ENCODE measurements at places on chromosomes 4 and X.

DNA sequence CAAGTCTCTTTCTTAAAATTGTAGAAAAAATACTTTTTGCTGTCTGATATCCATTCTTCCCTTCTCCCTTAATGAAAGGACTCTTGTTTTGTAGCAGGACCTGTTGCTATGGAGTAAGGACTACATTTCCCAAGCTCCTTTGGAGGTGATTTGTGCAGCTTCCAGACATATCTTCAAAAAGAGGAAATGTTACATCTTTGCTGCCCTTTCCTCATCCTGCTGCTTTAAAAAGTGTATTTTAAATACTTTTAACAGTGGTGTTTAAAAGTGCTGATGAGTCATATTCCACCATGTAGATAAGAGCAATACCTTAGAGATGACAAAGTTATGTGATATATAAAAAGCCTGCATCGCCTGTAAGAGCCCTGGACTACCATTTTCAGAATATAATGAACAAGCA is 98.7 kb downstream of the CFAP299 start:
- H3K36me3 ChIP-seq, result no peaks in the 10 kb centered on the region
- no peaks in the 10 kb centered on the region for H3K4me1 ChIP-seq
- no peak overlapping the region for H3K4me3 ChIP-seq
- no peak overlapping the region for H3K27ac ChIP-seq
- H3K27me3 ChIP-seq, result peaks cover 27% of the 10 kb centered on the region
- DNase-seq, result no peak

DNA sequence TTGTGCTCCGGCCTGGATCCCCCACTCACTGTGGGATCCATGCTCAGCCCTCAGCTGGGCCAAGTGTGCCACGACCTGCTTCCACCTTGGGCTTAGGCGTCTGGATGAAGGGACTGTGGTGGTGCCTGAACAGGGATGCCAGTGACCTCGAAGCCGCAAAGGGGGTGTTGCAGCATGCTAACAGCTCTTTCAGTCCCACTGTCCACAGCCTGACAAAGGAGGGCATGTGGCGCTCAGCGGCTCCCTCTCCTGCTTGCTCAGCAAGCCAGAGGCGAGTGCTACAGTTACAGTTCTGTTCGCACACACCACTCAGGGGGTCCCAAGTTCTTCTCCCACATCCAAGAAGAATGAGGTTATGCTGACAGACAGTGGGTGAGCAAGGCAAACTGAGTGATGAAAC is 5.2 kb upstream of the IGBP1 start:
- H3K27me3 ChIP-seq, result no peaks in the 10 kb centered on the region
- H3K36me3 ChIP-seq, result no peaks in the 10 kb centered on the region
- peaks cover 4% of the 10 kb centered on the region for H3K4me1 ChIP-seq
- no peak for DNase-seq
- H3K27ac ChIP-seq, result no peak overlapping the region

GRCh38 chr4:153553819-153554170 is 87.6 kb downstream of the TMEM131L start:
- H3K36me3 ChIP-seq, result no peaks in the 10 kb centered on the region
- no peak for DNase-seq
- no peak overlapping the region for H3K4me3 ChIP-seq
- no peaks in the 10 kb centered on the region for H3K4me1 ChIP-seq
- no peaks in the 10 kb centered on the region for H3K27me3 ChIP-seq

DNA sequence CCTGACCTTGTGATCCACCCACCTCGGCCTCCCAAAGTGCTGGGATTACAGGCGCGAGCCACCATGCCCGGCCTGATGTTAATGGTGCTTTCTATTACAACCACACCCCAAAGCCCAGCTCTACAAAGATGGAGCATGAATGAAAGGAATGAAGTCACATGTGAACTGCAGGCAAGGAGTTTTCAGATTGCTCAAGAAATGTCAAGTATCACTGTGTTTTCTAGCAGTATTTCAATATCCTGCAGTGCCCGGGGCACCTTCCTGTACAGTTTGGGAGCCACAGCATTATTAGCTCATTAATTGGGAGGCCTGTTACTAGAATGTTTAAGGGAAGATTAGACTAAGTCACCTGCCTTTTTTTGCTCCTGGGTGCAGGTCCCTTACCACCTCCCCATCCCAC is 40.1 kb downstream of the PRIMPOL start:
- H3K36me3 ChIP-seq, result no peaks in the 10 kb centered on the region
- DNase-seq, result no peak
- H3K27ac ChIP-seq, result no peak overlapping the region
- no peaks in the 10 kb centered on the region for H3K27me3 ChIP-seq
- no peak overlapping the region for H3K4me3 ChIP-seq

GRCh38 chr4:135192751-135193535 is 991.4 kb upstream of the PABPC4L start:
- H3K4me3 ChIP-seq, result no peak overlapping the region
- no peaks in the 10 kb centered on the region for H3K27me3 ChIP-seq
- no peak overlapping the region for H3K27ac ChIP-seq
- H3K36me3 ChIP-seq, result no peaks in the 10 kb centered on the region
- DNase-seq, result no peak

DNA sequence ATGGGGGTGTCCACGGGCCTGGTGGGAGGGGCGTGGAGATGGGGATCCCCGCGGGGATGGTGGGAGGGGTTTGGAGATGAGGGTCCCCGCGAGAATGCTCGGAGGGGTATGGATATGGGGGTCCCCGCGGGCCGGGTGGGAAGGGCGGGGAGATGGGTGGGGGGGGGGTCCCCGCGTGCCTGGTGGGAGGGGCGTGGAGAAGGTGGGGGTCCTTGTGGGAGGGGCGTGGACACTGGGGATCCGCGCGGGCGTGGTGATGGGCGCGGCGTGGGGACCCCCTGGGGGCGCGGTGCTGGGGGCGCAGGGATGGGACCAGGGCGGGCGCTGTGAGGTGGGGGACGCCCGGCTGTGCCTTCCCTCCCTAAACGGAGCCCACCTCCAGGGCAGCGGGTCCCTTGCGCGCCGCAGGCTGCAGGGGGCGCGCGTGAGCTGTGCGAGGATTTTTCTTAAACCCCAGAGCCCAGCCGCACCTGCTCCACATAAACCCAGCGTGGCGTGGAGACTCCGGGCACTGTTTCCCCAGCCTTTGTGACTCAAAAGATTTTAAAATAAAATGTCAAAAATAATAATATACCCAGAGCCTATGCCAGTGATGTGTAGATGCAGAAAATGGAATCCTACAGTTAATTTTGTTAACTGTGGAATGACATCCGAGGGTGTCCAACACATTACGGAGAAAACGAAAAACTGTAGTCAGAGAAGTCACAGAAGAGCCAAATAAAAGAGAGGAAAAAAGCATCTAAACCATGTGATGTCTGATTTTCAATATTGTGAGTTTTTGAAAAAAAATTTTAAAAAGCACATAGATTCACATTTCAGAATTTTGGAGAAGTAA is 1.5 kb upstream of the ASMTL start:
- no peaks in the 10 kb centered on the region for H3K36me3 ChIP-seq
- no peaks in the 10 kb centered on the region for H3K4me1 ChIP-seq
- 0 out of 2 replicates have a peak, but pooled peaks cover 2% of the 10 kb centered on the region for H3K27me3 ChIP-seq
- peak; percentile 36 for DNase-seq
- no peak overlapping the region for H3K4me3 ChIP-seq
- H3K27ac ChIP-seq, result no peak overlapping the region

GRCh38 chr4:98606894-98607293 is 51.5 kb downstream of the TSPAN5 start:
- H3K36me3 ChIP-seq, result no peaks in the 10 kb centered on the region
- DNase-seq, result no peak
- H3K4me3 ChIP-seq, result no peak overlapping the region
- peaks cover 30% of the 10 kb centered on the region for H3K4me1 ChIP-seq

DNA sequence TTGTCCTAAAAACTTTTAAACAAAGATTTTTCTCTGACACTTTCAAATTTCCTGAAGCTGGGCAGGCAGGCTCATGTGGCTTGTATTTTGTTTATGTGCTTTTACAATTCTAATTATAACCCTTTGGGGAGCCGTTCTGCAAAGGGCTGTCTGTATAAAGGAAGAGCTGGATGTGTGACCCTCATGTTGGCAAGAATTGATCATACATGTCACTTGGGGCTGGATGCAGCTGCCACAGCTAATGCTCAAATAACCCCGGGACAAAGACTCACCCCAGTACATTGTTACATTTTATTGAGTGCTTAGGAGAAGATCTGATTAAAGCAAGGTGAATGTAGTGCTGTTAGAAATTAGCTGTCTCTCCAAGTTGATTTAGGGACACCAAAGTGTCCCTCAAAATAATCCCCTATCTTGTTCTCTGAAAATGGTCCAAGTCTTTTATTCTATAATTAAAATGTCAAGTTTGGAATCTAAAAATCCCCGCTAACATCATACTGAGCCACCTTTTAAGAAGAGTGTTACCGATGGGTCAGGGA is 13.0 kb upstream of the DAPP1 start:
- no peak overlapping the region for H3K4me3 ChIP-seq
- no peak for DNase-seq
- no peaks in the 10 kb centered on the region for H3K36me3 ChIP-seq
- H3K27me3 ChIP-seq, result peaks cover 6% of the 10 kb centered on the region
- no peak overlapping the region for H3K27ac ChIP-seq
- no peaks in the 10 kb centered on the region for H3K4me1 ChIP-seq

DNA sequence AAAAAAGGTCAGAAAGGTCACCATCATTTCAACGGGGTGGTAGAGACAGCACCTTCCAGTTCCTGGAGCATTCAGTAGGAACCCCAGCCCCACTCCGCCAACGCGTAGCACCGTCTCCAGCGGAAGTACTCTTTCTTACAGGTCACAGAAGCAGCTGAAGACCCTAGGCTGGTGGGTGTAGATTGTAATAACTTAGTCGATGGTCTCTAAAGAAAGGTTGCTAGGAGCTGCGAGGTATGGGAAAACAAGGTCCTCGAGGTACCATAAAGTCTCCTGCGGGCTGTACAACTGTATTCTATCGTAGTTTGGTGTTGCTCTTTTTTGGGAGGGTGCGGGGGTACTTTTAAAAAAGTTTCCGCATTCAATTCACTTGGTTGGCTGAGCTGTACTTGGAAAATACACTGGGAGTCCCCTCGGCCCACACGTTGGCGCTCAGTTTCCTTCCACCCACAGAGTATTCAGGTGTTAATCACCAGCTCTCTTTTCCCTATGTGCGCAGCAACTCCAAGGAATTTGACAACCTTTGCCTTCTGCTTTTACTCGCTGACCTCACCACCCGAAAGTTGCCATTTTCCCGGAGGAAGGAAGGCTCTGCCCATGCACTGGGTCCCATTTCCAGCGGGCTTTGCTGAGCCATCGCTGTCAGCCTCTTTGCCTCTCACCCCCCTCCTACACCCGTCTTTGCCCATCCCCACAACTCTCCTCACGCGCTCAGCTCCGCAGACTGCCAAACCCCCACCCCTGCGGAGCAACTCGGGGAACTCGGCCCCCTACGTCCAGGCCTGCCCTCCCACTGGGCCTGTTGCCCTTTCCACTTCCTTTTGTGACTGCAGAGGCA is 4.8 kb upstream of the SOX3 start:
- no peak overlapping the region for H3K4me3 ChIP-seq
- no peaks in the 10 kb centered on the region for H3K36me3 ChIP-seq
- no peaks in the 10 kb centered on the region for H3K4me1 ChIP-seq
- DNase-seq, result no peak
- no peaks in the 10 kb centered on the region for H3K27me3 ChIP-seq

DNA sequence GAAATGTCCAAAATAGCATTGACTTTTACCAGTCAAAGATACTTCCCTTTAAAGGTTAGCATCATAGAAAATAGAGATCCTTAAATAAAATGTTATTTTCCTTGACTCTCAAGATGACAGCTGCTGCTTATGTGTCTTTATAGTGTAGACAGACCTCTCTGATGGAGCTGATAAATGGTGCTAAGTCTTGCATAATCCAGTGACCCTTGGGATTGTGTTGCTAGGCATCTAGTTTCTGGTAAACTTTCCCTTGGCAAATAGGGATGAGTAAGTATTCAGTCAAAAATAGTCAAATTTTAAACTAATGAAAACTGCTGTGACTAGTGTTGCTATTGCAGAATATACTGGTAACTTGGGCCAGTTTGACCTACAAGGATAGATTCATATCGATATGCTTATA is 53.6 kb downstream of the MBNL3 start:
- no peaks in the 10 kb centered on the region for H3K4me1 ChIP-seq
- H3K36me3 ChIP-seq, result no peaks in the 10 kb centered on the region
- no peak for DNase-seq
- no peak overlapping the region for H3K4me3 ChIP-seq
- H3K27me3 ChIP-seq, result no peaks in the 10 kb centered on the region

- H3K27ac ChIP-seq, result no peak overlapping the region
- H3K4me1 ChIP-seq, result no peaks in the 10 kb centered on the region
- DNase-seq, result no peak
- H3K27me3 ChIP-seq, result no peaks in the 10 kb centered on the region
Observed at GRCh38 chrX:140733766-140734342, 24.3 kb downstream of the LINC00632 start.

DNA sequence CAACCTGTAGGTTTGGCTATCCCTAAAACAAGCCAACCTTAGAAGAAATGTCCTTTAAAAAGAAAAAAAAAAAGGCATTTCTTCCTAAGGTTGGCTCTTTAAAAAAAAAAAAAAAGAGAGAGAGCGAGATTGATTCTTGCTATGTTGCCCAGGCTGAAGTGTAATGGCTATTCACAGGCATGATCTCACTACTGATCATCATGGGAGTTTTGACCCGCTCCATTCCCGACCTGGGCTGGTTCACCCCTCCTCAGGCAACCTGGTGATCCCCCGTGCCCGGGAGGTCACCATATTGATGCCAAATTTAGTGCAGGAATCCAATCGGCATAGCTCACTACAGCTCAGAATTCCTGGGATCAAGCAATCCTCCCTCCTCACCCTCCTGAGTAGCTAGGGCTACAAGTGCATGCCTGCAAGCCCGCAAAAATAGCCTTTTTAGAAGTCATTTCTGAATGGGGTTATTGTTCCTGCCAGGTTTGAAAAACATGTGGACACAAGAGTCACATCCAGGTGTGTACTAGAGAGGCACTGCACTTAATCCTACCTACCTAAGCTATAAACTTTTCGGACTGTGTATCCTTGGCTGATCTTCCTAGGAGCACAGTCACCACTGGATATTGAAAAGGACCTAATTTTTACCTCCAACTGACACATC is 61.4 kb upstream of the ZCCHC13 start:
- peak overlapping the region; percentile 64 for H3K27ac ChIP-seq
- 0 out of 2 replicates have a peak, but pooled peaks cover 5% of the 10 kb centered on the region for H3K36me3 ChIP-seq
- H3K4me1 ChIP-seq, result peaks cover 39% of the 10 kb centered on the region
- no peak for DNase-seq

- no peaks in the 10 kb centered on the region for H3K27me3 ChIP-seq
- no peak overlapping the region for H3K4me3 ChIP-seq
- H3K36me3 ChIP-seq, result no peaks in the 10 kb centered on the region
- H3K4me1 ChIP-seq, result no peaks in the 10 kb centered on the region
Observed at GRCh38 chrX:25084446-25084845, 68.7 kb upstream of the ARX start.

GRCh38 chrX:71545364-71545763 is 12.5 kb downstream of the OGT start:
- no peak overlapping the region for H3K27ac ChIP-seq
- H3K4me3 ChIP-seq, result no peak overlapping the region
- peaks cover 32% of the 10 kb centered on the region for H3K36me3 ChIP-seq
- no peaks in the 10 kb centered on the region for H3K27me3 ChIP-seq
- no peak for DNase-seq
